ENCODE measurements at places on chromosomes 6 and 20.

GRCh38 chr6:130229645-130230044 lies 6.9 kb upstream of the SAMD3 start:
- H3K4me1 ChIP-seq = no peaks in the 10 kb centered on the region
- H3K36me3 ChIP-seq = no peaks in the 10 kb centered on the region
- DNase-seq = no peak
- H3K27me3 ChIP-seq = no peaks in the 10 kb centered on the region
- no peak overlapping the region for H3K27ac ChIP-seq

DNA sequence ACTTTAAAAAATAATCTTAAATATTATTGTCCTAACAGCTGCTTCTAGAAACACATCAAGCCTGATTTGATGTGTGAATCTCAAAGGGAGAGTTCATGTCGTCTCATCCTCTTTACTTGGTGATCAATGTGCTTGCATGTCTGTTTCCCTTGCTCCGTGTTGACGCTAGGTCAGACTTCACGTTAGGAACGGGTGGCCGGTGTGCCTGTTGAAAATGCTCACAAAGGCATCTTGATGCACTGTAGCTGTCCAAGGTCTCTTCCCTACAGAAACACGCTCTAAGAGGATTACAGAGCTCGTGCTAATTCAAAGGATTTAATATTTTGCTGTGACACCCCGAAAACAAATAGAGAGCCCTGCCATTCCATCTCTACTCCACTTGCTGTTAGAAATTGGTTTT lies 84.6 kb downstream of the ID4 start:
- H3K27ac ChIP-seq = no peak overlapping the region
- H3K4me1 ChIP-seq = no peaks in the 10 kb centered on the region
- H3K36me3 ChIP-seq = no peaks in the 10 kb centered on the region
- no peak overlapping the region for H3K4me3 ChIP-seq
- no peak for DNase-seq

GRCh38 chr6:151349651-151350270 lies 41.6 kb downstream of the ZBTB2 start:
- no peaks in the 10 kb centered on the region for H3K36me3 ChIP-seq
- no peak overlapping the region for H3K27ac ChIP-seq
- no peaks in the 10 kb centered on the region for H3K4me1 ChIP-seq
- no peak overlapping the region for H3K4me3 ChIP-seq
- no peak for DNase-seq

DNA sequence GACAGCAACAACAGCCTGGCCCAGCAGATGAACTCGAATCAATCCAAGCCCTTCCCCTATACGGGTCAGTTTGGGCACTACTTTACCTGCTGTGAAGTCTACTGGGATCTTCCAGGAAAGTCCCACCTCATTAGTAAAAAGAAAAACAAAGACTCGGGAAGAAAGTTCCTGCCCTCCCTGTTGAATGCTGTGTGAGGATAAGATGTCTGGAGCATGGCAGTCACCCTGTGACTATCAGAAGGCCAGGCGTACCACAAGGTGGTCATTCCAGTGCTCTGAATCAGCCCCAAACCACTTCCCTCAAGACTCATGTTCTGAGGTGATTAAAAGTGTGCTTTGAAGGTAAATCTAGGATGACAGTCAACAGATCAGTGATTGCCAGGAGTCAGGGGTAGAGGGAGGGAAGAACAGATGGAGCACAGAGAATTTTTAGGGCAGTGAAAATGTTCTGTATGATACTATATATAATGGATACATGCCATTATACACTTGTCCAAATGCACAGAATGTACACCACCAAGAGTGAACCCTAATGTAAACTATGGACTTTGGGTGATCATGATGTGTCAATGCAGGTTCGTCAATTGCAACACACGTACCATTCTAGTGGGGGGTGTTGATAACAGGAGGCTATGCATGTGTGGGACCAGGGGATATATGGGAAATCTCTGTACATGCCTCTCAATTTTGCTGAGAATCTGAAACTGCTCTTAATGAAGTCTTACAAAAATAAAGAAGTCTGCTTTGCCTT lies 14.7 kb downstream of the FKBP1A start:
- DNase-seq = no peak
- H3K27me3 ChIP-seq = no peaks in the 10 kb centered on the region
- H3K27ac ChIP-seq = peak overlapping the region; percentile 65
- peaks cover 35% of the 10 kb centered on the region for H3K4me1 ChIP-seq
- peaks cover 6% of the 10 kb centered on the region for H3K36me3 ChIP-seq

- DNase-seq = no peak
- H3K4me1 ChIP-seq = no peaks in the 10 kb centered on the region
- H3K4me3 ChIP-seq = no peak overlapping the region
- no peaks in the 10 kb centered on the region for H3K36me3 ChIP-seq
Measured at GRCh38 chr6:128696691-128697689, 176.6 kb upstream of the PTPRK start.

- no peaks in the 10 kb centered on the region for H3K4me1 ChIP-seq
- no peaks in the 10 kb centered on the region for H3K36me3 ChIP-seq
- H3K27ac ChIP-seq = no peak overlapping the region
Measured at GRCh38 chr6:3290149-3290930, 31.6 kb downstream of the PSMG4 start.

- H3K36me3 ChIP-seq = no peaks in the 10 kb centered on the region
- H3K27me3 ChIP-seq = no peaks in the 10 kb centered on the region
- H3K4me3 ChIP-seq = no peak overlapping the region
Measured at GRCh38 chr20:21280522-21281016, 22.6 kb upstream of the XRN2 start.

DNA sequence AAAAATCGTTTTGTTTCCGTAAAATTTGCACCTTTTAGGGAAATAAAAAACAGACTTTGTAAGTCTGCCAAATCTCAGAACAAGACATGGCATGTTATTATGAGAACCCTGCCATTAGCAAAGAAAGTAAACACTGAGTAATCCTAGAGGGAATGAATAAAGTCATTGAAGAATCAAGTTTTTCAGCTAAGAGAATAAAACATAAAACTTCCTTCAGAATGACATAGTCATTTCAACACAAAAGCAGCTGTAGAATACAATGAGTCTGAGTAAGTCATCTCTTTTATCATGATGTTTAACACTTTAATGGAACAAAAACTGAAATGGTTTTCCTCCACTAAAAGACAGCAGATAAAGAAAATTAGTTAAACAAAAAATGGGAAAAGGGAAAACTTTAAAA lies 10.3 kb upstream of the DST start:
- DNase-seq = no peak
- H3K27ac ChIP-seq = no peak overlapping the region
- peaks cover 22% of the 10 kb centered on the region for H3K4me1 ChIP-seq

GRCh38 chr6:156582509-156582992 lies 194.6 kb upstream of the ARID1B start:
- no peak overlapping the region for H3K4me3 ChIP-seq
- DNase-seq = no peak
- no peaks in the 10 kb centered on the region for H3K27me3 ChIP-seq
- H3K27ac ChIP-seq = no peak overlapping the region
- H3K4me1 ChIP-seq = no peaks in the 10 kb centered on the region

DNA sequence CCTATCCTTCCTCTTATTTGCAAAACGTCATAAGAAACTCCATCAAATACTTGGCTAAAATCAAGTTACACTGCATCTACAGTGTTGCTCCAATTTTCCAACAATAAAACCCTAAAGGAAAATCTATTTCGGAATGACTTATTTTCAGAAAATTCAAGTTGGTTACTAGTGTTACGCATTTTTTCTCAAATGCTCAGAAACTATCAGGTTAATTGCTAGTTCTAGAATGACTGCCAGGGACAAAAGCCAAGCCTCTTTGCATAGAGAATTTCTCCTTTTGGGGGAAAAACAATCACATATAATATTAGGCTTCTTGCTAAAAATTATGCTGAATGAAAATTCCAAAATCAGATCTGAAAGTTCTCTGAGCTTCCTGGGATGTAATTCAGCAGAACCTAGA lies 210.2 kb downstream of the BTBD9 start:
- H3K27me3 ChIP-seq = no peaks in the 10 kb centered on the region
- no peak overlapping the region for H3K27ac ChIP-seq
- H3K4me1 ChIP-seq = peaks cover 2% of the 10 kb centered on the region
- H3K36me3 ChIP-seq = no peaks in the 10 kb centered on the region
- H3K4me3 ChIP-seq = no peak overlapping the region

DNA sequence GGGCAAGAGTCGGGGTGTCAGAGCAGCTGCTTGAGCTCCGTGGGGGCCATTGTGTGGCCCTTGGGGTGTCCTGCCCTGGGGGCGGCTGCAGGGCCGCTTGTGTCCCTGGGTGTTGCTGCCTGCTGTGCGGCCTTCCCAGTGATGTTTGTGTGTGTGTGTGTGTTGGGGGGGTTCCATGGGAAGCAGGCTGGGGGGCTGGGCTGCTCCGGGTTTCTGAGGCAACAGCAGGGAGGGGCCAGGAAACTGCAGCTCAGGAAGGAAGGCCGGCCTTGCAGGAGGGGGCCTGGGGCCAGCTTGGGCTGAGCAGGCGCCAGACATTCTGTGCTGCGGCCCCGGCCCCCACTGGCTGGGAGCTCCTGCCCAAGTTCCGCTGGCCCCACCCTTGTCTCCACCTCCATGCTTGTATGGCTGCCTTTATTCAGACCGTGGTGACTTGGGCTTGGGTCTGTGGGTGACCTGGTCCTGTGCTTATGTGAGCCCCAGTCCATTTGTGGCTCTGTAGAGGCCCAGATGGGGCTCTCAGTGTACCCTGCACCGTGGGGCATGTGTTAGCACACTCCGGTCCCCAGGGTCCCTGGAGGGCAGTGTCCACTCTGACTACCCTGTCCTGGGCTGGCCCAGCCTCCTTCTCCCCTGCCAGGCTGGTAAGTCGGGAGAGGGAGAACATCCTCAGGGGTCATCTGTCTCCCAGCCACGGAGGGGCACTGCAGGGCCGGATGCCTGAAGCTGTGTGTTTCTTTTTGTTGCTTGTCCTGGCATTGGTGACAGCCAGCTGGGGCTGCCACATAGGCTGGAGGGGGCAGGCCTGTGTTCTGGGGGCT lies 4.6 kb upstream of the SOX18 start:
- H3K27me3 ChIP-seq = peaks cover 41% of the 10 kb centered on the region
- no peaks in the 10 kb centered on the region for H3K36me3 ChIP-seq
- peak; percentile 73 for DNase-seq
- no peaks in the 10 kb centered on the region for H3K4me1 ChIP-seq

Data from adrenal gland (tissue), 19 donors.